ENCODE measurements at places on chromosomes 11 and 22.

GRCh38 chr22:43488031-43488866 lies 76.4 kb downstream of the MPPED1 start:
- no peak for DNase-seq

DNA sequence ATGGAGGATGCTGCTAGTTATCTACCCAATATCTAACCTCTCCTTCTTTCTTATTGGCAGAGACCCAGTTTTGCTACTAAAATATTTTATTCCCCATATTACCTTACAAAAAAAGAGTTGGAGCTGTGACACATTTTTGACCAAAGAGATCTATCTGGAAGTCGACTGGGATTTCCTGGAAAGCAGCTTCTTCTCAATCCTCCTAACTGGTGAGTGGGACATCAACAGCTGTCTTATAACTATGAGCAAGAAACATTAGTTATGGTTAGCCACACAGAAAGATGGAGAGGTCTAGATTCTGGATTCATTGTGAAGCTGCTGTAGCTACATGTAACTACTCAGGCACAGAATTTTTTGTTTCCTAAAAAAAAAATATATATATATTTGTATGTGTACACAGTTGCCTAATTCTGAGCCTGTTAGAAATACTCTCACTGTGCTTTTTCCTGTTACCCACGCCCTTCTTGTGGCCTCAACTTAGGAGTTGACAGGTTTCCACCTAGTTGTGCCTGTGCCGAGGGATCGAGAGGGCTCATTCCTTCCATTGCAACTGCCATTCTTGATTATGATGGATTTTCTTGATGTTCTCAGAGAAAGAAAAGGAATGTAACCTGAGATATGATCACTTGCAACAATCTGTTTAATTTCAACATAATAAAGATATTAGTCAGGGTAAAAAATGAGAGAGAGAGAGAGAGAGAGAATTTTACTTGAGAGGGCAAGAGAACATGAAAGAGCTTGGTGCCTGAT lies 142.0 kb downstream of the SLC17A6 start:
- DNase-seq = no peak

DNA sequence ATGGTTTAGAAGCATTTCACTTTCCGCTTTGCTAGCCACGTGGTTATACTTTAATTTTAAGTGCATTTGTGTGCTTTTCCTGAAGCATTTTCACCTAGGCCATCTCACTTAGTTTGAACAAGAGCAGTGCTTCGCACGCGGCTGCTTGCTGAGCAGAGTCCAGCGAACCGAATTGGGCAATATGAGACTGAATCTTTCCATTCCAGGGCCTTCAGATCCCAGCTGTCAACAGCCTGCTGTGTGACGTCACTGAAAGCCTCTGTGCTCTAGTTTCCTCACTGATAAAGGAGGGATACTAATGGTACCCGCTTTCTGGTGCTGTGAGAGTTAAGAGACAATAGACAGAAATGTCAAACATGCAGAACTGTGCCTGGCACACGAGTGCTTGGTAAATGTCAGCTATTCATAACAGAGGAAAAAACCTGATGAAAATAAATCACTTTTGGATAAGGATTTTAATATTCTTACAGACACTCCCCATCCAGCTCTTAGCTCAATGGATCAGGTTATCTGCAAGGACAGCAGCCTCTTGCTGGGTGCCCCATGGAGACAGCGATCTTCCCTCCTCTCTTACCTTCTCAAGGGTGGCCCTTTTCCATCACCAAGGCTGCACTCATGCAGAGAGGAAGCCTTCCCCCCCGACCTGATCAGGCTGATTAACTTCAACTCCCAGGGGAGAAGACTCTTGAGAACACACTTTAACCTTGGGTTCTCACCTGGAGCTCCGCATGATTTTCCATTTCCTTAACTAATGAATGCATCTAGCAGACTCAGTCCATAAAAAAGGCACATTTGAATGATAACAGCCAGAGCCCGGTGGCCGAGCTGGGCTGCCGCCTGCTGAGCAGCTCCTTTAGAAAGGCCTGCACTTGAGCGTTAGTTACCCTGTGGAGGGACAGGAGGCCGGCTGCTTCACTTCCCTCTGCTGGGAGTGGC lies 3.5 kb upstream of the GLB1L3 start:
- no peak for DNase-seq

GRCh38 chr11:86301742-86302091 lies 323 bp upstream of the HIKESHI start:
- DNase-seq = no peak

- DNase-seq = no peak
Measured at GRCh38 chr11:101476191-101476590, 107.6 kb downstream of the TRPC6 start.

DNA sequence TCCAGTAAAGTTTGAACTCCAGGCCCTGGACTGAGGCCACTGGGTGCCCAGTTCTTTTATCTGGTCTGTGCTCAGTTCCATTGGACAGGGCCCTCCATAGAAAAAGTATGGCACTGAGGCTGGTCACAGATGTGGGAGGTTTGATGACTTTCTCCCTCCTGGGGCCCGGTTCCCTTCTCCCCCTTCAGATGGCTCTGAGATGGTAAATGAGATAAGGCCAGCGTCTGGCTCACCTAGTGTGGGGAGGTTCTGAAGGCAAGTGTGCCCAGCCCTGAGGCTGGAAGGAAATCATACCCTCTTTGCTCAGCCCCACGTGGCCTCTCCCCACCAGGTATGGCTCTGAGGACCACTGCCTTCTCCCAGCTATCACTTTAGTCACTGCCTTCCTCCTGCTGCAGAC lies 1.5 kb upstream of the CLDN5 start:
- no peak for DNase-seq

- no peak for DNase-seq
Measured at GRCh38 chr11:27718346-27718862, 18.1 kb upstream of the BDNF start.

- peak; percentile 56 for DNase-seq
Measured at GRCh38 chr22:17773606-17774205, 563 bp downstream of the BID start.

- peak; percentile 66 for DNase-seq
Measured at GRCh38 chr11:128324531-128325141, 262.7 kb downstream of the ETS1 start.

- no peak for DNase-seq
Measured at GRCh38 chr11:81005595-81005994, 1564.8 kb upstream of the TENM4 start.

DNA sequence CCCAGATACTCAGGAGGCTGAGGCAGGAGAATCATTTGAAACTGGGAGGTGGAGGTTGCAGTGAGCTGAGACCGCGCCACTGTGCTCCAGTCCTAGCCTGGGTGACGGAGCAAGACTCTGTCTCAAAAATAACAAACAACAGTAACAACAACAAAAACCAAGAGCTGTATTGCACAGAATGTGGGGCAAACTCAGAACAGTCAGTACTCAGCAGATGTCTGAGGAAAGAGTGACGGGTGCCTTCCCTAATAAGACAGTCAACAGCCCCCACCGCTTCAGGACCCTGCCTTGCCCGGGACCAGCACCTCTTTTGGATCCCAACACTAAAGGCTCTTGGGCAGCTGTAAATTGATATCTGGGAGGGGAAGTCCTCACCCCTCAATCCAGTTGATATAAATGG lies 40.3 kb downstream of the RIBC2 start:
- no peak for DNase-seq

GRCh38 chr11:72642884-72643522 lies 31.2 kb downstream of the PDE2A start:
- peak; percentile 59 for DNase-seq

DNA sequence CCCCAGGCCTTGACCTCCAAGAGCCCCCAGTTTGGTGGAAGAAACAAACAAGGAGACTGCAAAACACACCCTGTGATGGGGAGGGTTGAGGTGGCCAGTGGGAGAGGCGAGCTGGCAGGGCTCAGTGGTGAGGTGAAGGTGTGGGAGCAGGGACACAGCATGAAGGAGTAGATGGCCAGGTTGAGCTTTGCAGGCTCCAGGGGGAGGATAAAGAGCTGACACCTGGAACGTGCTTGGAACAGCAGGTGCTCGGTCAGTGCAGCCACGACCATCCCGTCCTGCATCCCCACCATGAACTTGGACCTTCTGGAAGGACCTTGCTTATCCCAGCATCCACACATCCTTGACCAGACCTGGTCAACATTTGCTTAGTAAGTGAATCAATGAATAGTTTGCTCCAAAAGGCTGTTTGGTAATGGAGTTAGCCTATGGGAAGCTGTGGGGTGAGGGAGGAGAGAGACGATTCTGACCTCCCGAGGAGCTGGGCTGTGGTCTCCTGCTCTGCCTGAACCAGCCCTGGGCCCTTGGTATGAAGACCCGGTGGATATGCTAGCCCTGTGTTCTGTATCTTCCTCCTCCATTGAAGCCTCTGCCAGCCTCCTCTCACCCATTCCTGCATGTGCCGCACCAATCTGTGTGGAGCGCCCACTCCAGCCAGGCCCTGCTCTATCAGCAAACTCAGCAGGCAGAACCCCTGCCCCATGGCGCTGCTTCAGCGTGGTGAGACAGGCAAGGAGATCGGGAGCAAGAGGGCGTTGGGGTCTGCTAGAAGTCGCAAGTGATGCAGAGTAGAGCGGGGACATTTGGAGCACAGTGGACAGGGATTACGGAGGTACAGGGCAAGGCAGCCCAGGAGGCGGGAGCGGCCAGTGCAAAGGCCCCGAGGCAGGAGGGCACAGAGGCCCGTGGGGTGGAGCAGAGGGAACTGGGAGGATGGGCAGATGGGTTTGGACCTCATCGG lies 9.9 kb downstream of the LINC01488 start:
- no peak for DNase-seq

DNA sequence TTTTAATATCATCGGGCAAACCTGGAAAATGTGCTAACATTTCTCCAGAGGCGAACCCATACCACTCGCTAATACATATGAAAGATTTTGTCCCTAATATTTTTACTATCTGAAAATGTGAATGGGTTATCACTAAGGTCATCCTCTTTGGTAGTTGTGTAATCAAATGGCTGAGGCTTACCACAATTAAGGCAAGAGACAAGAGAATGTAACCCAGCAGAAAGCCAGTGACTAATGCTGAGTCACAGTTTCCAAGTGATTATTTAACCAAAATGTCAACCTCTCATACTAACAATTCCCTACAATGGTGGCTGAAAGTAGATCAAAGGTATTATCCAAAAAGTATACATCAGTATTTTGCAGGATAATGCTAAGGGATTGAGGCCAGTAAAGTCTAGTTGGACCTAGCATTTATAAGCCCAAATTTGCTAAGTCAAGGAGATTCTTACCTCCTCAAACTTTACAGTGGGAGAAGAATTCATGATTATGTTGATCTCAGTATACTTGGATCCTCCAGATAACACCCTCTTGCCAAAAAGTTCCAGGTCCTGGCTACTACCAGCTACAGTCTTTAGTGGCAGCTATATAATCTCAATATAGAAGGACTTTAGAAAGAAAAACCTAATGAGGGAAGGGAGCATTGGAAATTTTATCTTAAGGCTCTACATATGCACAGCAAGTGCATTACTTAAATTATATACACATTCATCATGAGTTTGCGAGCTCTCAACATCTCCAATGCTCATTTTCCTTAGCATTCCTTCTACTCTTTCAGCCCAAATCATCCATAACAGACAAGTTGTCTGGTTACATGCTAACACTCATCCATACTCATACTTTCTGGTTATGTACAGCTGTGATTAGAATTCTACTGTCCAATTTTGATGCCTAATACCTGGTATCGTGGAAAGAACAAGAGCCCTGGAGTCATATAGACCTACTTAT lies 25.4 kb downstream of the SIK3 start:
- no peak for DNase-seq

GRCh38 chr11:116656011-116656410 lies 116.8 kb downstream of the BUD13 start:
- no peak for DNase-seq

DNA sequence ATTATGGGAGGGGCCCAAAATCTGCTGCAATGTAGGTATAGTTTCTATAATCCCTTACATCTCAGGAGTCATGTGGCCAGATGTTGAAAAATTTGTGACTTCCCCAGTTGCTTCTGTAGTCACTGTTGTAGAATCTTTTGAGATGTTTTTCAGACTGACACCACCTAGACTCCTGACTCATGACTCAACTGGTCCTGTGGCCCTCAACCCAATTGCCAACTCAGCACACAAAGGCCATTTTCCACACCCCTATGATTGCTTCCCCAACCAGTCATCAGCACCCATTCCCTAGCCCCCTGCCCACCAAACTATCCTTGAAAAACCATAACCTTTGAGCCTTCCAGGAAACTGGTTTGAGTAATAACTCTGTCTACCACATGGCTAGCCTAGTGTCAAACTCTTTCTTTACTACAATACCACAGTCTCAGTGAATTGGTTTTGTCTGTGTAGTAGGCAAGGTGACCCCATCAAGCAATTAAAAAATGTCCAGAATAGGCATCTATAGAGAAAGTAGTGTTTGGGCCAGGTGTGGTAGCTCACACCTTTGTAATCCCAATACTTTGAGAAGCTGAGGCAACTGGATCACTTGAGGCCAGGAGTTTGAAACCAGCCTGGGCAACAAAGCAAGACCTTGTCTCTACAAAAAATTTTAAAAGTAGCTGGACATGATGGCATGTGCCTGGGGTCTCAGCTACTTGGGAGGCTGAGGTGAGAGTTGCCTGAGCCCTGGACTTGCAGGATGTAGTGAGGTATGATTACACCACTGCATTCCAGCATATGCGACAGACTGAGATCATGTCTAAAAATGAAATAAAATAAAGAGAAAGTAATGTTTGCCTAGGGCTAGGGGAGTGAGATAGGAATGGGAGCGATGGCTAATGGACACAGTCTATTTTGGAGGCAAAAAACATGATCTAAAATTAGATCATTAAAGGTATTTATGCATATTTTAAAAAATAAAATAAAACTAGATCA lies 24.1 kb upstream of the FEZ1 start:
- DNase-seq = no peak
